Urinary bladder (tissue), 4 donors: ENCODE measurements at places on chromosomes 2 and 18.

DNA sequence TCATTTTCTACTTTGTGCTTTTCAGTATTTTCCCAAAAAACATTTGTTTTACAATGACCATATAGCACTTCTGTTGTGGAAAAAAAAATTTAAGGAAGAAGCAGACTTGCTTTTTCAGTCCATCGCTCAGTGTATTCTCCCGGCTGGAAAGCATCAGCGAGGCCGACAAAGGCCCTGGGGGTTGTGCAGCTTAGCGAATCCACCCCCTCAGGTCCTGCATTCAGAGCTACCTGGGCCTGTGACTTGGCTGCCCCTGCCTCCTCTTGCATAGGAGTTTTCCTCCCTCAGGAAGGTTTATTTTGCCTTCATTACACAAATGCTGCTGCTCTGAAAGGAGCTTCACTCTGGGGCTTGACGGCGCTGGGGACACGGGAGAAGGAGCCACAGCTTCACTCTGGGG lies 244.4 kb upstream of the MGAT5 start:
- DNase-seq = no peak

DNA sequence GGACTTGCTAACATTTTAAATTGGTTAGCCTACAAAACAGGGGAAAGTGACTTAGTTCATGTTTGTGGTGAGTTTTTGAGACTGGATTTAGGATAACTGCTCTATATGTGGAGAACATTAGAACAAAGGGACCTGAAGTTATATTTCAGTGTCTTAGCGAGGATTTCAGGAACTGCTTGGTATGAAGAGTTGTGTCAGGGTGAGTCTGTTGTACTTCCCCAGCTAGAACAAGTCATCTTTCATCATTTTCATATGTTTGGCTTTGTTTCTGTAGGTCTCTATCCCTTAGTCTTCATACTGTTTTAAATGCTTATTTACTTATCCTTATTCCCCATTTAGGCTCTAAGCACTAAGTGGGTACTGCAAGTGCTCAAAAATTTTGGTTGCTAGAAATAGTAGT lies 41.9 kb downstream of the KCMF1 start:
- DNase-seq = no peak

DNA sequence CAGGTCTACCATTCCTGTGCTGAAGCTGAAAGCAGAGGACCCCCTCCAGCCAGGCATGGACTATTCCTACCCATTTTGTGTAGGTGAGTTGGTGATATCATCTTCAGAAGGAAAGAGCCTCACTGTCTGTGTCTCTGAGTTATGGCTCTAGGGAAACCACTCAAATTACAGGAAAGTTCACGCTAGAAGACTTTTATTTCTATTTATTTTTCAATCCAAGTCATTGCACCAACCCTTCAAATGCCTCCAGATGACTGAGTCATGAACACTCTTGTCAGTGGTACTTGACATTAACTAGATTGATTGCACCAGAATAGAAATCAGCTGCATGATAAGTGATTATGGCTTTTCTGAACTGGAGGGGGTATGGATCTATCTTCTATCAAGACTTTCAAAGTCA lies 338.4 kb downstream of the MBD2 start:
- DNase-seq = no peak

GRCh38 chr2:133674433-133675331 lies 106.4 kb upstream of the NCKAP5 start:
- peak; percentile 36 for DNase-seq

DNA sequence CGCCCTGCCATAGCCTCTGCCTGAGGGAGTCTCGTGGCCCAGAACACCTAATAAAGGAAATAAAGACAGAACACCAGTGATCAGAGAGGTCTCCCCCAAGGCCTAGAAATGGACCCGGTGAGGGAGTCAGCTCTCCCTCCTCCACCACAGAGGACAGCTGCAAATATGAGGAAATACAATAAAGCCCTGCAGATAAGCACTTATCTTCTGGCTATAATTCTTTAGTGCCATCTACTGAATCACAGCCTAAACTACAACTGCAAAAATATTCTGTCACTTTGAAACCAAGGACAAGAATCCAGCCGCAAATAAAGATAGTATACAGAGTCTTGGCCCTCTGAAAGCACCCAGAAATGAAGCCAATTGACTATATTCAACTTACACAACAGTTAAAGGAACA lies 42.4 kb upstream of the TACR1 start:
- no peak for DNase-seq

DNA sequence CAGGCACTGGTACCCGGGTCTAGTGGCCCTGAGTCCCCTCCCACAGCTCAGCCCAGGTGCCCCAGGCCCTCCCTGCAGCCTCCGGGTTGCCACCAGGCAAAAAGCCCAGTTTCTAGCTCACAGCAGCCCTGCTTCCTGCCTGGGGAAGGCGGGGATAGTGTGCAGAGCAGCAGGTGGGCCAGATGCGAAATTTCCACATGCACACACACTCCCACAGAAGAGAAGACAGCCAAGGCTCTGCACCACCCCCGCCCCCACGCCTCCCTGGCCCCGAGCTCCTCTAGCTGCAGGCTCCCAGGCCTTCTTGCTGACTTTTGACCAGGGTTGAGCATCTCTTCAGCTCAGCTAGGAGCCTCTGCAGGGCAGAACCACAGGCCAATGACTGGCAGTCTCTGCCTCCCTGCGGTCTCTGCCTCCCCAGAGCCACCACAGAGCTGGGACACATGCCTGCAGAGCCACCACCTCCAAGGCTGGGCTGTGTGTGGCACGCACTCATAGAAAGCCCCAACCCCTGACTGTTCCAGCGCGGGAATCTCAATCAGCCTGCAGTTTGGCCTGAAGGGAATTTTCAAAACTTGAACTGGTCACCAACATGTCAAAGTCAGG lies 7.2 kb downstream of the SLC66A2 start:
- no peak for DNase-seq

GRCh38 chr2:181848261-181848886 lies 43.2 kb upstream of the ITPRID2 start:
- DNase-seq = no peak

GRCh38 chr2:208142925-208143799 lies 2.8 kb downstream of the CRYGB start:
- no peak for DNase-seq
